ENCODE measurements at places on chromosomes 4 and X.

DNA sequence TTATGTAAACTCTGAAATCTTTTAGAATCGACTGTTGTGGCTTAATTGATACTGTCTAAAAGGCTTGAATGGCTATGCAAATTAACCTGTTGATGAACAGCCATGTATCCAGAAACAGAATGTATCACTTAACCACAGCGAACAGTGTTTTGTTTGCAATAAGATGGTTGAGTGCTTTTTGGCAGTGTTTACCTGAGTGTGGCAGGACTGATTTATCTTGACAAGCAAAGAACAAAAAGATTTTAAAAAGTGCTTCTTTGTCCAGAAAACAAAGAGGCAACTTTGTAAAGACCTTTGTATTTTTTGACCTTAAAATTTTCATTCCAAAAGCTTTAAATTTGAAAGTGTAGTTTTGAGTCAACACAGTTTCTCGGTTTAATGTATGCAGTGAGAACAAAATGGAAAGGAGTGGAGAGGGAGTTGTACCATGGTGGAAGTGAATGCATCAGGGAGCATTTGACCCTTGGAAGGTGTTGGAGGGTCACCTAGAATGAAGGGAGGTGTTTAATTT is 18.0 kb downstream of the ARHGAP10 start:
- no peak for DNase-seq

- DNase-seq, result no peak
These were observed 79.8 kb upstream of the SMARCAD1 start for GRCh38 chr4:94127707-94128328.

DNA sequence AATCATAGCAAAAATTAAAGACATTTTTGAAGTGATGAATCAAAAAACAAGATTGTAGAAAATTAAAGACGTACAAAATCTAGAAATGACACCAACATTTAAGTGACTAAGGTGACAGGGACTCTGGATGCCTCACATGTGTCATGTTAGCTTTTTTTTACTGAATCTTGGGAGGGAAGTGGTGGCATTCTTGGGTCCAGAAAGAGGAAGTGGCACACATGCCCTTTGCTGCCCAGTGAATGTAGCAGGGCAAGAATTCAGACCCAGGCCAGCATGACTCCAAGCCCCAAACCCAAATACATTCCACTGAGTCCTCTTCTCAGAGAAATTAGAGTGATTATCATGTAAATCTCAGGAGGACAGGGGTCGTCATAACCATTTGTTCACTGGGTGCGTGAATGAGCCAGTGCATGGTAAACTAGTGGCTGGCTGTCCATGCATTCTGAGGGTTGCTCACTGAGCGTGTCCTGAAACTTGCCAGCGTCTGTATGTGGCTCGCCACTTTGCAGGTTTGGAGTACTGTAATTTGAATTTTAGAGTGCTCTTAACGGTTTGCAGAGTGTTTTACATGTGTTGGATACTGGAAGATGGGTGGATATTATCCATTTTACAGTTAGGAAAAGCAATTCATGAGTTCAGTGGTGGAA is 55.4 kb upstream of the TBC1D14 start:
- no peak for DNase-seq

- DNase-seq, result no peak
These were observed 2.4 kb upstream of the PKD2 start for GRCh38 chr4:88005076-88005475.

DNA sequence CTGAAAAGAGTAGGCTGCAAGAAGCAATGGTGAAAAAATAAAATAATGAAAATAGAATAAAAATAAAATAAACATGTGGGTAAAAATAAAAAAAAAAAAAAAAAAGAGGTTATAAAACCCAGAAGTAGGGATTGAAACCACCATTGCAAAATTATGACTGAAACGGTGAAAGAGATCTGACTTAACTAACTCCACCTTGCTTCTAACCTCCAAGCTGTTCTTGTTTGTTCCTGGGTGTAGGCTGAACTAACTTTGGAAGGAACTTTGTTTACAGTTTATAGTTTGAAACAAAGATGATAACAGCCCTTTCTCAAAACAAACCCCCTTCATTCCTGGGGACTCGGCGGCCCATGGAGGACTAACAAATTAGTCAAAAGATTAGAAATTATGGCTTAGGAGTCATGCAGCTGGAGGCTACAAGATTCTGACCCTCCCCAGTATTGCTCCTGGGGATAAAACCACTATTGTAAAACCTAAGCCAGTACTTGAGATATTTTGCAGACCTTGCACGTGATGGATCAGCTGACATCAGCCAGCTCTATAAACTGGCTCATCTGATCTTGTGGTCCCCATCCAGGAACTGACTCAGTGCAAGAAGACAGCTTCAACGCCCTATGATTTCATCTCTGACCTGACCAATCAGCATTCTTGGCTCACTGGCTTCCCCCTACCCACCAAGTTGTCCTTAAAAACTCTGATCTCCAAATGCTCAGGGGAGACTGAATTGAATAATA is 30.4 kb downstream of the DDX60L start:
- no peak for DNase-seq

- DNase-seq, result no peak
These were observed 60.6 kb downstream of the RPS6KA3 start for GRCh38 chrX:20205927-20206708.

GRCh38 chrX:132090403-132091159 is 37.2 kb downstream of the FRMD7 start:
- no peak for DNase-seq

- no peak for DNase-seq
These were observed 15.4 kb downstream of the SNX12 start for GRCh38 chrX:71052721-71053120.

DNA sequence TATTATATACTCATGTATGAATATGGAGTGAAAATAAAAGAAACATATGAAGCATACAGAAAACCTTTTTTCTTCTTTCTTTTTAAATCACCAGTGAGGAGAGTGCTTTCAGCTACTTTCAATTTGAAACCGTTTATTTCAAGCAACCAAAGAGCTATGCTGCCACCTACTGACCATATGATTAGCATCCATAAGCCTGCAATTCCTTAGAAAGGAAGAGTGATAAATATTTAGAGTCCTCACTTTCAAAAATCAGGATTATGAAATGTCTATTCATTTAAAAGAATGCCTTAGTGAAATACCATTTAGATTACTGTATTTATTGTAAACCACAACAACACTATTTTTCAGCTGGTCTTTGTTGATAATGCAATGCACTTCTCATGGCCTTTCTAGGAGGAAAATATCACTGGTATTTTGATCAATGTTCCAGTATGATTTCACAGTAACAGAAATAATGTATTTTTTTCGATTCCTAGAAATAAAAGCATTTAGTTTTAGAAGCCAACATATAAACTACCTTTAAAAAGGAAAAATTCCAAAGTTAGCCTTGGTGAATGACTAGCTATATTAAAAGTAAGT is 667.6 kb downstream of the PCDH18 start:
- no peak for DNase-seq

GRCh38 chr4:185192059-185192458 is 11.7 kb downstream of the CFAP97 start:
- no peak for DNase-seq

GRCh38 chr4:27692158-27692557 is 831.5 kb downstream of the STIM2 start:
- no peak for DNase-seq

DNA sequence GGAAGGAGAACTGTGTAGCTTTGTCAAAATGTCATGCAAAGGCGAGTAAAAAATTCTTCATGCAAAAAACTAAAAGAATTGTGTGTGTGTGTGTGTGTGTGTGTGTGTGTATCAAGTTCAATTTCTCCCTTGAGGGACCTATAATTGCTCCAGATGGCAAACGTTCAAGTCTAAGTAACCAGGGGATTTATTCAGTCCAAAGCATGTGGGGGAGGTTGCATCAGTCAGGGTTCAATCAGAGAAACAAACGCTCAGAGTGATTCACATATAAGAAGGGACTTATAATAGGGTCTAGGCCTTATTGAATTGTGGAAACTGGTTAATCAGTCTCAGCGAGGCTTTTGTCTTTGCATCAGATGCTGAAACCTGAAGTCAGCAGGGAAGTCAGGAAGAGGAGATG is 5.0 kb downstream of the DCAF8L1 start:
- no peak for DNase-seq

GRCh38 chr4:6549445-6549844 is 25.5 kb upstream of the MAN2B2 start:
- no peak for DNase-seq

DNA sequence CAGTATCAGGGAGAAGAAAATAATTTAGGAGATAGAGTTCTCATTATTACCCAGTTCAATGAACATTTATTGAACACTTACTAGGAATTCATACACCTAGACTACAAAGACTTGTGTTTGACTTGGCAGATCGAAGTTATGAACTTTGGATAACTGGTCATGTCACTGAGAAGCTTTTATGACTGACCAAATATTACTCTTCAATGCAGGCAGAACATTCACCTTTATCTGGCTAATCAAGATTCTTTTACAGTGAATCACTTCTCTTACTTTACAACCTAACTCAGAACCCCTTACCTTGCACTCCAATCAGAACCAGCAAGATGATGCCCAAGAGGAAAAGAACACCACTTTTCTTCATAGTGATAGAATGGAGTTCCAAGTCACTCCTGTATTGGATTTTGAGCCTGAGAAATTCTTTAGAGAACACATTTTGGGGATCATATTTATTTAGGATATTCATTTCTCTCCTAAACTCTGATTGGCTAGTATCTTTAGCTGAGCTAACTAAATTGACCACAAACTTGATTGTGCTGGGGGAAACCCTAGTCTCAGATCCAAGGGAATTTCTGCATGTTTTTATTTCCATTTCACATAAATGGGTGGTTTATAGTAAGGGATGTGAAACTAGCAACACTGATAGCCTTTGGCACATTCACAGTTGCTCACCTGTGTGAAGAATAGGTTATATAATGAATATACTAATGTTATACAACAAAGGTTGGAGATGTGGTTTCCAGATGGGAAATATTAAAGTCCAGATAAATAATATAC is at the start of gene CXCL9:
TSS of gene CXCL9 (minus strand) at position 421 of the 774 bp plus-strand sequence. CDS start at position 361, 60 bp downstream.
- DNase-seq, result no peak

DNA sequence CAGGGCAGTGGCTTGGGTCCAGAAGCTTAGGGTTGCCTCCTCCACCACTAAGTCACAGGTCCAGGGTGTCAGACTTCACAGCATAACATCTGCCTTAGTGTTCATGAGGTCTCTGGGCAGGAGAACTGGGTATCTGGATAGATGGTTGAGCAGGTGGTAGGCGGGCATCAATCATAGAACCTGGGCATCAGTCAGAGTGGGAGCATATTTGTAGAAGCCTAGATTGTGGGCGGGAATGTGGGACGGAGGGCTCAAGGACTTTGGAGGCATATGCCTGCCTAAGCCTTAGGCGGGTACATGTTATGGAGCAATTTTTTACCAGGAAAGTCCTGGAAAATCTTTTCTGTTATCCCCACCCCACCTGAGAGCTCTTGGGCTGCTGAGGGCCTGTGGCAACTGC is 28.5 kb downstream of the TAF7L start:
- no peak for DNase-seq

DNA sequence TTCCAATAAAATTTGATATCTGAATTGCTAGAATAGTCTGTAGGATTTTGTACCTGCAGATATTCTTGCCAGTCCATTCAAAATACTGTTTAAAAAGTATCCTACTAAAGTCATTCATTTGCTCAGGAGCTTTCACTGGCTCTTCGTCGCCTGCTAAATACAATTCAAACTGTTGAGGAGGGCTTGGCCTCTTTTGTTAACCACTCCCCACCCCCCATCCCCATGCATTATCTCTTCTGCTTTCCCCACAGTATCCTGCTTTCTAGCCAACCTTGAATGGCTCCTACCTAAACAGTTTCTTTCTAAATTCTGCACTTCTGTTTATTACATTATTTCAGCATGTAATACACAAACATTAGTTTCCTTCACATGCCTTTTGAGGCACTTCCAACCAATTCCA is 230.8 kb downstream of the CPE start:
- no peak for DNase-seq

DNA sequence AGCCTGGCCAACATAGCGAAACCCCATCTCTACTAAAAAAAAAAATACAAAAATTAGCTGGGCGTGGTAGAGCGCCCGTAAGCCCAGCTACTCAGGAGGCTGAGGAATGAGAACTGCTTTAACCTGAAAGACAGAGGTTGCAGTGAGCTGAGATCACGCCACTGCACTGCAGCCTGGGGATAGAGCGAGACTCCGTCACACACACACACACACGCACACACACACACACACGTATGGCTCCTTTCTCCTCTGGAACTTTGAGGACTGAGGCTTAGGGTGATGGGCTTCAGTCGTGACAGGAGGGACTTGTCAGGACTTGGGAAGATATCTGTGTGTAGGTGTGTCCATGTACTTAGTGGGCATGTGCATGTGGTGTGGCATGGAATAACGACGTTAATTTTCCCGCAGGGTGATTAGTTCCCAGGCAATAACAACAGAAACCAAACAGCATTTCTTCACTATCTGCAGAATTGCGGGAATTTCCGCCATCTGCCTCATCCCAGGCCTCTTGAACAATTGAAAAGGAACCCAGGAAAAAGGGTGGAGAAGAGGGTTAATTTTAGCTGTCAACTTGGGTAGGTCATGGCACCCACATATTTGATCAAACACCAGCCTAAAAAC is 47.7 kb downstream of the RWDD4 start:
- DNase-seq, result no peak

GRCh38 chr4:160894809-160895208 is 1269.0 kb downstream of the FSTL5 start:
- no peak for DNase-seq

GRCh38 chrX:30582664-30583063 is 5.1 kb upstream of the TASL start:
- DNase-seq, result no peak

DNA sequence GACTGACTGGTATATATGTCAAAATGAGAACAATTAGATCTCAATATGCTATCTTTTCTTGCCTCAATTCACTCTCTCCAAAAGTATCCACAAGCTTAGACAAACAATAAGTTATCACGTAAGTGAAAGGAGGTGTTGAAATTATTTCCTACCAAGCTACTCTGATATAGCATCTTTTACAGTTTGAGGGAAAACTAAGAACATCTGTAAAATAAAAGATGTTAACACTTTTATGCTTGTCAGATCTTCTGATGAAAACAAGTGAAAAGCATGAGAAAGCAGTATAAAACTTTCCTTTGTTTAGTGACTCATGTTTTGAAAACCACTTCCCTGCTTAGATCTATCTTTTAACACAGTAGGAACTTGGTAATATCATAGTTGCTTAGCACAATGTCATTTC is 8.4 kb upstream of the MAB21L2 start:
- no peak for DNase-seq

GRCh38 chr4:143512978-143513313 is 556 bp upstream of the SMARCA5 start:
- DNase-seq, result no peak

GRCh38 chrX:121831601-121832000 is 784.2 kb downstream of the GLUD2 start:
- DNase-seq, result no peak

- no peak for DNase-seq
These were observed 9.0 kb downstream of the ARAP2 start for GRCh38 chr4:36235306-36235705.

GRCh38 chr4:107977966-107978705 is 11.6 kb upstream of the HADH start:
- DNase-seq, result no peak

GRCh38 chrX:40298572-40299479 is 201.1 kb upstream of the BCOR start:
- DNase-seq, result peak; percentile 48

- no peak for DNase-seq
These were observed 138.4 kb upstream of the HHIP start for GRCh38 chr4:144507311-144508101.
